ENCODE measurements at places on chromosomes 5 and 9. TPM values are rescaled to one million over a fixed set of nuclear protein-coding genes. Genes with fewer than 3 reads are reported as not detected.
A peak's percentile ranks its signal among the peaks of the same experiment; 100 is the strongest.

- DNase-seq, result no peak
Measured at GRCh38 chr5:64971513-64971912, 202.8 kb downstream of the CWC27 start.

DNA sequence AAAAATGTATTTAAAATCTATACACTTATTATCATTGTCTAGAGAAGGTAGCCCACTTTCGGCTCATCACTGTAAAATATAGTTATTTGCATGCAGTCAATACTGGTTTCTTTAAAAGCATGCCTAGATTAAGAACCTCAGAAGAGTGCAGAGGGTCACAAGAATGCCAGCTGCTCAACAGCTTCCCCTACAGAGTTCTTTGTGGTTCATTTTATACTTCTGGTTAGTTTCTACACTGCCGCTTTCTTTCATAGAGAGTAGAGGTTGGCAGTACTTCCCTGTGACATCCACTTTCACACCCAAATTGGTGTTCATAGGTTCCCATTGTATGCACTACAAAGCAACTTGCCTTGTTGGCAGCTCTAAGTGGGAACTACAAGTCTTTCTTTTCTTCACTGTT, 137.3 kb downstream of the KIAA0825 start:
- DNase-seq, result no peak

FBP2 gene
- not detected for total RNA-seq

DNA sequence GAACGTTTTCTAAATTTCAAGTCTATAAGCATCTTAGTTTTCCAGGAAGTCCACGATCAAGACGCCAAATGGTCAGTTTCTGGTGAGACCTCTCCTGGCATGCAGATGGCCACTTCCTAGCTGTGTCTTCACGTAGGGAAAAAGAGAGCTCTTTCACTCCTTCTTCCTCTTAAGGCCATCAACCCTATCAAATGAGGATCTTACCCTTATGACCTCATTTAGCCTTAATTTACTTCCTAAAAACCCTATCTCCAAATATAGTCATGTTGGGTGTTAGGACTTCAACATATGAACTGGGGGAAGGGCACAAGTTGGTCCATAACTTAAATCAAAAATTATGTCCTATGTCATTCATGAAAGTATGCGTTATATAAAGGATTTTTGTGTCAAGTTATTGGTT, 229.5 kb downstream of the ARL15 start:
- DNase-seq, result no peak

PCDHB8 gene
- total RNA-seq, result 0.34 TPM

- peak; percentile 25 for DNase-seq
Measured at GRCh38 chr9:84339962-84340361, 596 bp downstream of the SLC28A3 start.

DNA sequence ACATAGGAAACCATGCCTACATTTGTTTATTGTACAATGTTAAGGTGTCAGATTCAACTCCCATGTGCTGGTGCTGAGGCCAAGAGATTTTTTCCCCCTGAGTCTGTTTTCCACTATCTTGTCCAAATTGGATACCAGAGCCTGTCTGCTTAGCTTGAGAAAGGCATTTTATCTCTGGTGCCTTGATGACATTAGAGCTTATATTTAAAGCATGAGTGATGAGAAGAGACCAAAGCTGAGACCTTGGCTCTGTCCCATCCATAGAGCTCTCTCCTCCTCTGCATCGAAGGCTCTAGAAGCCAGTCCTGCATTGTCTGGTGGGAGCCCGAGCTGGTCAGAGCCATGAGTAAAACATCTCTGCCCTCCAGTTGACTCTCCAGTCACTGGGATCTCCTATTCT, 10.4 kb upstream of the PPP2CA start:
- no peak for DNase-seq

DNA sequence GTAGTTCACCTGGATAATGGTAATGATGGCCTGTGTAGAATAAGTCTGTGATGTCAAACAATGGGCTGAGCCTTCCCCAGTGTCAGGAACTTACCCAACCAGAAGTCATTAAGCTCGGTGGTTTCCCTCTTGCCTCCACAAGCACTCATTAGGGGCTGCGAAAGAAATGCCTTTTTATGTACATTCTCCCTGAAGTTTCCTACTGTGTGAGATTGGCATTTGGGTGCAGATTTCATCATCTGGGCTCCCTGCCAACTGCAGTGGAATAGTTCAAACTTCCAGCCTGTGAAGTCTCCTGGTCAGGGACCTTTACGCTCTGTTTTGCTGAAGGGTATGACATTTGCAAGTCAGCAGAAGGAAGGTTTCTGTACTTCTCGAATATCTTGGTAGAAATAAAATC, 41.6 kb upstream of the TMEM215 start:
- no peak for DNase-seq

- no peak for DNase-seq
Measured at GRCh38 chr5:1180841-1181271, 20.5 kb upstream of the SLC6A19 start.

GRCh38 chr5:56801256-56801655, 14.1 kb upstream of the MAP3K1 start:
- no peak for DNase-seq

EIF4E1B gene
- not detected for total RNA-seq

DNA sequence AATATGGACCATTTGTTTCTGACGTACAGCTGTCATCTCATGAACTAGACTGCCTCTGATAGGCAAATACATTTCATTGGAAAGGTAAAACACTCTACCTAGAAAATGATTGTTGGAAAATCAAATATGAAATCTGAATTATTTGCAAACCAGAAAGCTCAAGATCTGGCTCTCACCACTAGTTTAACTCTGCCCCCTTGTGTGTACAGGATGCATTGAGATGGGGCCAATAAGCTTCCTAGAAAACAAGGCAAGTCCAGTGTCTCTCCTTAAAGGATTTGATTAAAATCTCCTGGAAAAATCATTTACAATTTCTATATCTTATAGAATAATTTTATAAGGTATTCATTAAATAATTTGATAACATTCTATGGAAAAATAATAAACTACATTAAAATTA, 311.9 kb upstream of the ANKH start:
- DNase-seq, result no peak

GRCh38 chr5:80128141-80128540, 93.0 kb downstream of the THBS4 start:
- no peak for DNase-seq

LCN1 gene
- not detected for total RNA-seq

- DNase-seq, result peak; percentile 45
Measured at GRCh38 chr9:101311758-101312420, 72.9 kb downstream of the BAAT start.

- no peak for DNase-seq
Measured at GRCh38 chr9:93134740-93135444, 841 bp upstream of the NINJ1 start.

GRPEL2 gene
- total RNA-seq, result 30.3 TPM

PCDHB16 gene
- 0.92 TPM for total RNA-seq

SPTLC1 gene
- 101 TPM for total RNA-seq

PFN3 gene
- total RNA-seq, result not detected

- no peak for DNase-seq
Measured at GRCh38 chr5:105350486-105351140, 1788.0 kb upstream of the NUDT12 start.

UHRF2 gene
- total RNA-seq, result 32.9 TPM

DNA sequence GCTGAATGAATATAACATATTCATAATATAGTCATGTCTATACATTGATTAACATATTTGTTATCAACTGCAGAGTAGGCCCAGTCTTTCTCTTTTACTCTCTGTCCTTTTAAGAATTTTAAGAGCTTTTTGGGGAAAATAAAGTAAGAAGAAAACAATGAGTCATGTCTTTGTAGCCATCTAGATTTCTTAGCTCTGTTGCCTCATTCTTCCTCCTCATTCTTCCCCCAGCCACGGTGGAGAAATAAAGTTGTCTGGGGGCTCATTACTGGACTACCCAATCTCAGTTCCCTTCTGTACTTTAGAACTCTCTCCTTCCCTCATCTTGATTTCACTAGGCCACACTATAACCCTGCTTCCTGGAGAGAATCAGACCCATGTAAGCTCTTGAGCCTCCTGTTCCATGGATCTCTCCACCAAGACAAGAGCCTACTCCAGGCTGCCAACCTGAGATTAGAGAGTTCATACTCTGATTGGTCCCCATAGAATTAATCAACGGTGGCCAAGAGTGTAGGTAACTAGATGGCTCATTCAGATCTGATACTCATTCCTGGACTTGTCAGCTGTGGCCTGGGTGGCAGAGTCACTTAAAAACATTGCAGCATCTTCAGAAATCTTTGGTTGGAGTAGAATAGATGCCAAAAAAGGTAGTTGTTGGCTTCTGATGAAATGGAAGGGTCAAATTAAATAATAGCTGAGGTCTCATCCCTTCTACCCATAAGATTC, 44.2 kb downstream of the ITGA1 start:
- DNase-seq, result no peak

ADAMTSL2 gene
- 0.54 TPM for total RNA-seq

IL33 gene
- 0.68 TPM for total RNA-seq

TUT7 gene
- 26.4 TPM for total RNA-seq

DNA sequence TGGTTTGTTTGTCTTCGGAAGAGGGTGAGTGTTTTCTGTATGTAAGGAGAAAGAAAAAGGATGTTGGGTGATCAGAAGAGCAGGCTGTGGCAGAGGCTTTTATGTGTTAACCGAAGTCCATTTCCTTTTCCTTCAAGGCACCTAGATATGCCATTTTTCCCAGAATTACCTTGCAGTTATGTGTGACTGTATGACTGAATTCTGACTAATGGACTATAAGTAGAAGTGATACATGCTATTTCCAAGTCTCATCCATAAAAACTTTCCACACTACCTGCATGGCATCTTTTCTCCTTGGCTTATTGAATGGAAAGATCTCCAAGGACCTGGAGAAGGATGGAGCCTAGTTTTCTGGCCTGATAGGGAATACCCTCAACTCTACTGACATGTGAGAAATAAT, 10.6 kb upstream of the NDUFS4 start:
- no peak for DNase-seq

- peak; percentile 70 for DNase-seq
Measured at GRCh38 chr5:16952968-16953671, 17.0 kb upstream of the MYO10 start.

BHMT gene
- 0.88 TPM for total RNA-seq

DNA sequence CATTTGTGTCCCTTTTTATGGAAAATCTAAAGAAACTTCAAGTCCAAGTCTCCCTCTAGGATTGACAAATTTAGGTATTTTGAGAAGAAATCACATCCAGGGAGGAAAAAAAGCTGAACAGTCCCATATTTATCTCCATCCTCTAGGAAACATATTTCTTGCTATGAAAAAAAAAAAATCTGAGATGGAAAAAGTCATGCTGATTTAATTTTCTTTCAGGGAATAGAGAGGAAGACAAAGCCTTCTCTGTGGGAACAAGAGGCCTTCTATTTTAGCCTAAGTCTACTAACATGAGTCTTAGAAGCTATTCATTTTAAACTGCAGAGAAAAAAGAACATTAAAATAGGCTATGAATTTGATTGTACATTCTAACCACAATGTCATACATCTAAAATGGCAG, 63.1 kb upstream of the CDK5RAP2 start:
- no peak for DNase-seq

UBAP2 gene
- total RNA-seq, result 25.5 TPM

TAS2R1 gene
- not detected for total RNA-seq

DNA sequence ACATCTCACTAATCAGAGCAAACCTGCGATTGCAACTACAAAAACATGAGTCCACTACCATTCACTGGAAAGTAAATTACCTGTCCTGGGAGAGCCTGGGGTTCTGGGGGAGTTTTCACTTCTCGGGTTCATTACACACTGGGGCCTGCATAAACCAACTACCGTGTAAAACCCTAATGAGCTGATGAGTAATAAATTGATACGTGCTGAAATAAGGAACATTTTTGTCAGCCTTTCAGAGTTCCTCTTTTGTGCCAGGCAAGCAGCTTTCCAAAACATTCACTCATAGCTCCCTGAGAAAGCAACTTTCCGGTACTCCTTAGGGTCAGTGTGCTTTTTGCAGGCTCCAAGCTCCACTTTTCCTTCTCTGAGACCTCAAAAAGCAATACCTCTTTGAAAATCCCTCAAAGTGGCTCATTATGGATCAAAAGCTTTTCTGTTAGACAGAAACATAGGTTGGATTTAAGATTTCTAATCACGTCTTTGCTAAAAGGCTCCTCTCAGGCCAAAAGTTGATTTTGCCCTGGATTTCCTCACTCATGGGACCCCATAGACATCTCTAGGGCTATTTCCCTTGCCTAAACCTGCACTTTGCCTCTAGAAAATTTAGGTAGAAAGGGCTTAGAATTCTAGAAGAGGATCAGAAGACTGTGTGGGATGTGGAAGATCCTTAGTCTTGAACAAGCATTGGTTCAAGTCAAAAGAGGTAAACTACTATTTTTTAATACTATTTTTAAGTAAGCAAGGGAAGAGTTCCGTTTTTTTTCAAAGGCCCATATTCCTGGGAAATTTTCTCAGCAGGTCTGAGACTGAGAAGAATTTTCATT, 74.8 kb downstream of the ST8SIA4 start:
- DNase-seq, result no peak

GRCh38 chr5:55101556-55102276, 730 bp upstream of the GZMA start:
- no peak for DNase-seq

F12 gene
- total RNA-seq, result 4.0 TPM

GRCh38 chr5:134584662-134585061, 48.0 kb downstream of the SAR1B start:
- DNase-seq, result no peak

GRCh38 chr5:122702524-122702875, 72.4 kb upstream of the SNX2 start:
- DNase-seq, result no peak

SOWAHA gene
- total RNA-seq, result 0.21 TPM

THOC3 gene
- 41.6 TPM for total RNA-seq

- peak; percentile 82 for DNase-seq
Measured at GRCh38 chr5:36502608-36503007, 103.8 kb upstream of the SLC1A3 start.

- no peak for DNase-seq
Measured at GRCh38 chr9:102518324-102518723, 476.8 kb upstream of the CYLC2 start.

NMUR2 gene
- not detected for total RNA-seq

RACK1 gene
- 5,323 TPM for total RNA-seq

- DNase-seq, result no peak
Measured at GRCh38 chr9:89493671-89494070, 4.2 kb downstream of the SEMA4D start.

DNA sequence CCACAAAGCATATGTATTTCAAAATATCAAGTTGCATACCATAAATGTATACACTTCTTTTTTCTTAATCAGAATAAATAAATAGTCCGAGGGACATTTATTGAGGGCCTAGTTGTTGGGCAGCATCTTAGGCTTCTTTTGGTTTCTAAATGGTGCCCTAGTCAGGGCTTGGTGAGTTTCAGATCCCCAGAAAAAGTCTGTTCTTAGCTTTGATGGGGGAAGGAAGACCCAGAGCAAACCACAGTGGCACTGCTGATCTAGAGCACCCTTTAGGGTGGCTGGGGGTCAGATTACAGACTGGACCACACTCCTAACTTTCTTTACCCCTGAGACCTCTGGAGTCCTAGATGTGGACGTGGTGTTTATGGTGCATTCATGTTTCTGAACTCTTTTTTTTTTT, 97.8 kb downstream of the C9orf152 start:
- no peak for DNase-seq

SPINK5 gene
- total RNA-seq, result 5.6 TPM

C5orf58 gene
- not detected for total RNA-seq

GRCh38 chr9:91071184-91071990, 269.8 kb downstream of the SYK start:
- DNase-seq, result peak; percentile 84

CLIC3 gene
- total RNA-seq, result 0.75 TPM
